ENCODE measurements at places on chromosomes 12 and 14.

DNA sequence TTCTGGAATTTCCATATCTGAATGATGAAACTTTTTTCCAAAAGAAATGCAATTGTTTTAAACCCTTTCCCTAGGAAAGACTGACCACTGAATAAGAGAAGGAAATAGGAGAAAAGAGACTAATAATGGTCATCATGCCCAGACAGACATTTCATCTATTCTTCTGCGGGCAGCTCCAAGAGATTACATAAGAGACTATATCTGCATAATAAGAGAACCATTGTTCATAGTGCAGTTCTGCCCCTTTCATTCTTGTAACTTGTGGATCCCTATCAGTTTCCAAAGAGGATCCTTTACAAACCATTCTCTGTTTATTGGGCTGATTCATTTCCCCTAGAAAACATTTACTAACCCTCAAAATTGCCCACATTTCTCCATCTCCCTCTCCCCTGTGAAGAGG is 197.8 kb downstream of the FSCB start:
- DNase-seq, result no peak

GRCh38 chr14:30573226-30573814 is 14.4 kb downstream of the G2E3 start:
- peak; percentile 68 for DNase-seq

DNA sequence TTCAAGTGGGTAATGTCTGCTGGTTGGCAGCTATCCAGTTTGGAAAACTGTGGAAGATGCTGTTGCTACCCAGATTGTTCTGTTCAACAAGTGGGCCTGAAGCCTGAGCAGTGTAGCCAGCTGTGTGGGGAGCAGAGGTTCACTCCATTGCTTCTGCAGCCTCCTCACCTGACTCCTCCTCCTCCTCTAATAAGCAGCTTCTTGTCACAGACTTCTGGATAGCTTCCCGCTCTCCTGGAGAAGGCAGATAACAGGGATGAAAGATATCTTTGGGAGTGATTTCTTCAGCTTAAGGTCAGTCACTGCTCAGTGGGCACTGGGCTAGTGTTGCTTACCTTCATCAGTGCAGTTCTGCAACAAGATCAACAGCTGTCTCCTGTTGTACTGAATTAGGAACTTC is 2.0 kb downstream of the POP5 start:
- no peak for DNase-seq

- DNase-seq, result no peak
Observed at GRCh38 chr14:32104308-32104707, 27.2 kb downstream of the ARHGAP5 start.

GRCh38 chr12:64450711-64451486 is 1.0 kb upstream of the TBK1 start:
- peak; percentile 20 for DNase-seq

- no peak for DNase-seq
Observed at GRCh38 chr14:24340606-24341005, 815 bp upstream of the RIPK3 start.
